Activated naive CD8-positive, alpha-beta T cell treated with anti-CD3 and anti-CD28 coated beads, Interleukin-2, amount 10 ng/mL, durations not matched to agents 7 days and 5 days (primary cell): ENCODE measurements at places on chromosomes 2 and 18. TPM values are rescaled to one million over a fixed set of nuclear protein-coding genes. Genes with fewer than 3 reads are reported as not detected.

The PTH2R gene
- total RNA-seq = 0.22 TPM

The UNC80 gene
- not detected for total RNA-seq

The FZD7 gene
- total RNA-seq = 0.44 TPM

DNA sequence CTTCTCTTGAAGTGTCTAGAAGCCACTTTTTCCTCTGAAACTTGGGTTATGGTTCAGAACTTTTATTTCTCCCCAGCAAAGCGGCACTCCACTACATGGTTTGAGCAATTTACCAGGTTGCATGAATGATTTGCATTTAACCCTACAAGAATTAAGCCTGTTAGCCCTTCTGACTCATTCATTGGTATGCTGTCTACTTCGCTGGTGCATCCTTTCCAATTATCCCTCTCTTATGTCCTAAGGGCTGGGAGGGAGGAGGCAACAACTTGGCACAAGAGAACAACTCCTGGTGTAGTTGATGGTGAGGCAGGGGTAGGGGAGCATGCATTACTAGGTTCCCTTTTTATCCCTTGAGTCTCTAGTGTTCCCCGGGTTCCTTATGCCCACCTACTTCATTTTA lies 293.4 kb upstream of the MEX3C start:
- no peak overlapping the region for H3K4me3 ChIP-seq
- no peaks in the 10 kb centered on the region for H3K4me1 ChIP-seq
- peaks cover 3% of the 10 kb centered on the region for H3K27me3 ChIP-seq
- DNase-seq = no peak
- H3K27ac ChIP-seq = no peak overlapping the region

- H3K27ac ChIP-seq = no peak overlapping the region
- no peaks in the 10 kb centered on the region for H3K36me3 ChIP-seq
- no peaks in the 10 kb centered on the region for H3K4me1 ChIP-seq
- H3K4me3 ChIP-seq = no peak overlapping the region
- H3K27me3 ChIP-seq = peaks cover 21% of the 10 kb centered on the region
Measured at GRCh38 chr2:31390324-31390723, 24.2 kb downstream of the XDH start.

DNA sequence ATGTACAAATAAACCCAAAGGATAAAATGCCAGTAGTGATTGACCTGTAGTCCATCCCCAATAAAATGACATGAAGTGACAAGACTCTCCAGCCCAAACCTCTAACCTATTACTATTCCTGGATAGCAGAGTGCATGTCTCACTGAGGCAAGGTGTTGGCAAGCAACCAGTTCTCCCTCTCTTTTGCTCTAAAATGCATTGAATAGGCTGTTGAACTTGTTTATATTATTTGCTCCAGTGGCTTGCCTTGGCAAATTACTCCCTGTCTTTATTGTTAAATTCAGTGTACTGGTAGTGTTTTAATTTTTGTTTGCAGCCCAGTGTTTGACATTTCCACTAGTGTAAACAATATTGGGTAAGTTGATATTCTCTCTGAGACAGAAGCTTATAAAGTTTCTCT lies 70.5 kb downstream of the CSRNP3 start:
- H3K27me3 ChIP-seq = peaks cover 3% of the 10 kb centered on the region
- H3K4me1 ChIP-seq = no peaks in the 10 kb centered on the region
- DNase-seq = no peak
- H3K27ac ChIP-seq = no peak overlapping the region

- H3K4me3 ChIP-seq = peak overlapping the region; percentile 53
- no peak for DNase-seq
- no peaks in the 10 kb centered on the region for H3K27me3 ChIP-seq
- H3K4me1 ChIP-seq = peaks cover 62% of the 10 kb centered on the region
- H3K36me3 ChIP-seq = peaks cover 26% of the 10 kb centered on the region
Measured at GRCh38 chr2:134232461-134232860, 21.4 kb upstream of the MGAT5 start.

DNA sequence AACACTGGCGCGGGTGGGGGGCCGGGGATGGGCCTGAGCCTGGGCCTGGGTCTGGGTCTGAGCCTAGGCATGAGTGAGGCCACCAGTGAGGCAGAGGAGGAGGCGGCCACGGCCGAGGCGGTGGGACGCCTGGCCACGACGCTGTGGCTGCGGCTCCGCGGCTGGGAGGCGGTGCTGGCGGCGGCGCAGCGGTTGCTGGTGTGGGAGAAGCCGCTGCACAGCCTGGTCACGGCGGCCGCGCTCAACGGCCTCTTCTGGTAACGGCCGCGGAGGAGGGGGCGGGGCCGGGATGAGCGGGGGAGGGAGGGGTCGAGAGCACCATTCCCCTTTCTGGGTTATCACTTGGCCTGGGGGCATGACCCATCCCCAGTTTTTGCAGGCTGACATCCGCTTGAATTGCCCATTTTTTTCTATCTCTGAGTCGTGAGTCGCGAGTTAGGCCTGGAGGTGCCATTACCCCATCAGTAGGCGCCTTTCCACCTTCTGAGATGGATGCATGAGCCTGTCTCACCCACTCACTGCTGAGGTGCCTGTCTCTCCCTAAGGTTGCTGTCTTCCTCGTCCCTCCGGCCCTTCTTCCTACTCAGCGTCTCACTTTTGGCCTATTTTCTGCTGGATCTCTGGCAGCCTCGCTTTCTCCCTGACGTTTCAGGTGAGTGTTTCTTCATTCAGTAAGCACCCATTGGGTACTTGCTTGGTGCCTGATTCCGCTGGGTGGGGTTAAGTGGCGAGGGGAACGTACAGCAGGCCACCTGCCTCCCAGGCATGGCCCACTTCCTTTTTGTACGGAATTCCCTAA lies 501 bp downstream of the RETREG2 start:
- peak overlapping the region; percentile 93 for H3K27ac ChIP-seq
- H3K4me3 ChIP-seq = peak overlapping the region; percentile 97
- H3K4me1 ChIP-seq = peaks cover 67% of the 10 kb centered on the region
- no peak for DNase-seq

- no peaks in the 10 kb centered on the region for H3K36me3 ChIP-seq
- no peak overlapping the region for H3K27ac ChIP-seq
- peaks cover 22% of the 10 kb centered on the region for H3K4me1 ChIP-seq
- no peaks in the 10 kb centered on the region for H3K27me3 ChIP-seq
- no peak for DNase-seq
Measured at GRCh38 chr2:70519453-70519852, 34.2 kb downstream of the TGFA start.

DNA sequence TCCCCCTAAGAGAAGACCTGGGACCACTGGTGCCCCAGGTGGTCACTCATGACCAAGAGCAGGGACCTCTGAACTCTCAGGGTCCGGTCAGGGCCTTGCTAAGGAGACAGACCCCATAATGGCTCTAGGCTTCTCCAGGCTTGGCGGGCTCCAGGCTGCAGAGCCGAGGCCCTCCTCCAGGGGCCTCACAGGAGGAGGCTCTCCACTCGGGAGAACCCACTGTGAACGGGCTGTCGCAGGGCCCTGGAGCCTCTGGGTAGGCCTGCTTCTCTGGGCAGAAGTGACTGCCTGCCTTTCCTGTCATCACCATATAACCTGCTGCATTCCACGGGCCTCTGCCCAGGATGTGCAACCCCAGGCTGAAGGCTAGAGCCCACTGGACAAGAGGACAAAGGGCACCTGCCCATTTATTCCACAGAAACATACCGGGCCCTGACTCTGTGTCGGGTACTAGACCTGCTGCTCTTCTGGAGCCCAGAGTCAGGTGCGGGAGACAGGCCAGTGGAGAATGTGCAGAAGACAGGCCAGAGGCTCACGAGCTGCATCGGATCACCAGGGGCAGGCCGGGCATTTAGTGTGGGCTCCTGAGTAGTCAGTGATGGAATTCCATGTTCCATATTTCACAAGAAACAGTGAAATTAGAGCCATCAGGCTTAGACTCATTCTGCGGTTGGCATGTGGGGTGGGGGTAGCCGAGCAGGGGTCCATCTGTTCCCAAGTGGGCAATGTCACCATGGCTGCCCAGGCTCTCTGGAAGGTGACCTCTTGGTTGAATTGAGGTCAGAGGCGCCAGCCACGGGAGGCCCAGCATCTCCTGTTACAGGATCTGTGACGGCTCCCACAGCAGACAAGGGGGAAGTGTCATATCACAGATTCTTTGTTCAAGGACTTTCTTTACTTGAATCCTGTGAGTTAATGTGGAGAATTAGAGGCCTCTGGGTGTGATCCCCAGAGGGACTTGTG lies 220.8 kb downstream of the SH3RF3 start:
- no peaks in the 10 kb centered on the region for H3K36me3 ChIP-seq
- H3K27ac ChIP-seq = peak overlapping the region; percentile 87
- DNase-seq = no peak
- H3K27me3 ChIP-seq = no peaks in the 10 kb centered on the region
- H3K4me3 ChIP-seq = peak overlapping the region; percentile 59

- H3K4me3 ChIP-seq = no peak overlapping the region
- H3K36me3 ChIP-seq = peaks cover 5% of the 10 kb centered on the region
- H3K27ac ChIP-seq = no peak overlapping the region
- no peaks in the 10 kb centered on the region for H3K27me3 ChIP-seq
- H3K4me1 ChIP-seq = peaks cover 35% of the 10 kb centered on the region
Measured at GRCh38 chr18:59908799-59909198, 9.0 kb downstream of the PMAIP1 start.

DNA sequence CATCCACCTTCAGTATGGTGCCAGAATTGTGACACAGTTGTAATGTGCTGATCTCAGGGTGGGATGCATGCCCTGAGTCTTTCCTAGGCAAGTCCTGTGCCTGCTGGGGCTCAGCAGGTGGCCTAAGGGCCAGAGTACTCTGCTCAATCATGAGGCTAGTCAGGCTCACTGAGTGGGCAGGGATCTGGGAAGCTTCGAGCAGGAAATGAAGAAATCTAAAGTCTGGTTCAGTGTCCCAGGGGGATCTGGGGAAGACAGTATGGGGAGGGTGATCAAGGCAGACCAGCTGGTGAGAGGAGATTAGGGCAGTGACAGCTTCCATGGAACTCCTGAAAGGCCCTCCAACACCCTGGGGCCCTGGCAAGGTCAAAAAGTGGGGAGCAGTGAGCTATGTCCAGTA lies 8.9 kb upstream of the ANKRD29 start:
- H3K36me3 ChIP-seq = no peaks in the 10 kb centered on the region
- H3K27me3 ChIP-seq = peaks cover 52% of the 10 kb centered on the region
- H3K4me1 ChIP-seq = no peaks in the 10 kb centered on the region
- no peak overlapping the region for H3K27ac ChIP-seq
- H3K4me3 ChIP-seq = no peak overlapping the region

DNA sequence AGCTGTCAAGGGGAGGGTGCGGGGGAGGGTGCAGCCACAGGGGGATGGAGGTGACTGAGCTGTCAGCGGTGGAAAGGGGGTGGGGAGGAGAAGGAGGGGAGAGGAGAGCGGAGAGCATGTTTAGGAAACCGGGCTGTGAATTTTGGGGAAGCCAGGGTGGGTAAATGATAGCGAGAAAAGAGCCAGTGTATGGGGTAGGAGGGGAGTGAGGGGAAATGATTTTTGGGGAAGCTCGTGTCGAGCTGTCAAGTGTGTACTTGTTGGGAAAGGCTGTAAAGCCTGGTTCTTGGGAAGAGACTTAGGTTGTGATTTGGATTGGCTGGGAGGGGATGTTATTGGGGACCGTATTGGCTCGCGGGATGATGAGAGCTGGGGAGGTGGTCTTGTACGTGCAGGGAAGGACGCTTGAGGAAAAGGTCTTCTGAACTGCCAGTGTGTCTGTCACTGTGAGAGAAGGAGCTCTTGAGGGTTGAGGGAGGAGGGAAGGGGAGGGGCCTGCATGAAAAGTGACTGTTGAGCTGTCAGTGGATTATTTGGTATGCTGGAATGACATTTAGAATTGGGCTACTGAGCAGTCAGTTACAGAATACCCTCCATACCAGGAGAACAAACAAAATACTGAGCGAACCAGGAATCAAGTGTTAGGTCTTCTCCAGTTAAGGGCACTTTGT lies 1.0 kb downstream of the UBR3 start:
- H3K4me3 ChIP-seq = peak overlapping the region; percentile 98
- peak; percentile 38 for DNase-seq
- peaks cover 5% of the 10 kb centered on the region for H3K36me3 ChIP-seq
- H3K27ac ChIP-seq = peak overlapping the region; percentile 87

DNA sequence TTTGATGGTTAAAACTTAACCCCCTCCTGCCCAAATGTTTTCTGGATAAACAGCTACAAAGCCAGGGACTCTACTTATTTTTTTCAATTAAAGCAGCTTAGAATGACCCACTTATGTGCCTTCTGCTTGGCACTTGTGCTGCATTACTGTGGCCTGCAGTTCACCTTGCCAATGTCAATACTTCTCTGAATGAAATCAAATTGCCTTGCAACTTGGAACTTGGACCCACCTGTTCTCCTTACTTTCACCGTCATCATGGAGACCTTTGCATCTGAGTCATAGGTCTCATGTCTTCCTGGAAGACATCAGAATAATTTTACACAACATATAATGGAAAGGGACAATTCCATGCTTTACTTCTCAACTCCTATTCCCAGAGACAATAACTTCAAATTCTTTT lies 92.1 kb upstream of the FHL2 start:
- H3K27me3 ChIP-seq = peaks cover 17% of the 10 kb centered on the region
- H3K36me3 ChIP-seq = no peaks in the 10 kb centered on the region
- no peak overlapping the region for H3K4me3 ChIP-seq
- H3K4me1 ChIP-seq = no peaks in the 10 kb centered on the region

DNA sequence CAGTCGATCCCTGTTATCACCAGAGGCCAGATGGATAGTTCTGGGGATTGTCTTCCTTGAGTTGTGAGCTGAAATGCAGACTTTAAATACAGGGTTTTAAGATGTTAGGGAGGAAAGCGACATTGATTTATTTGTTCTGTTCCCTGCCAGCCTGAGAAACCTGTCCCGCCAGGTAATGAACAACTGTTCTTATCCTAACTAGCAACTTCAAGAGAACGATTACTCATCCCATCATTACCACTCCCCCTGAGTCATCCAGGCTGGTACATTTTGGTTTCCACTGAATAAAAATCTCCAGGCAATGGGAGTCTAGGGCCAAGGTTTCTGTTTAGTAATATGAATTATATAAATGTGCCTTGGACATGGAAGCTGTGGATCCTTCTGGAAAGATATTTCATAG lies 131.2 kb downstream of the LYPD6B start:
- no peaks in the 10 kb centered on the region for H3K36me3 ChIP-seq
- DNase-seq = no peak
- H3K27ac ChIP-seq = no peak overlapping the region

DNA sequence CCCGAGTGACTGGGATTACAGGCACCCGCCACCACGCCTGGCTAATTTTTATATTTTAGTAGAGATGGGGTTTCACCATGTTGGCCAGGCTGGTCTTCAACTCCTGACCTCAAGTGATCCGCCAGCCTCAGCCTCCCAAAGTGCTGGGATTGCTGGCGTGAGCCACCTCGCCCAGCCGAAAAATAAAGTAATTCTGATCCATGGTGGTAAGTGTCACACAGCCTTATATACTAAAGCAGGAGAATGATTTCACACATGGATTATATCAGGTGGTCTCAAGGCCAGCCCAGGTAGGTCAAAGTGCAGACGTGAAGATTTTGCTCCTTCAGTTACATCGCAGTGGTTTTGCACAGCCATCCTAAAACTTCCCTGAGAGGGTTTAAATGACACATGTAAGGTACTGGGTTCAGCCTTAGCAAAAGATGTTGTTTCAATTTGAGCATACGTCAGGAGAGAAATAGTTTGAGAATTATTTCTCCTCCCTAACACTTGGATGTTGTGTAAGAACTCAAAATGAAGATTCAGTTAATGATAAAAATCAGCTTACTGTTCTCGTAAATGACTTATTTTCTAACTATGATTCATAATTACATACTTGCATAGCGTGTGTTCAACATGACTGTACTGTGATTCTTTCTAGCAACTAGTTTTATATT lies 93.0 kb upstream of the SLC39A10 start:
- H3K4me3 ChIP-seq = peak overlapping the region; percentile 28
- no peaks in the 10 kb centered on the region for H3K27me3 ChIP-seq
- H3K36me3 ChIP-seq = peaks cover 7% of the 10 kb centered on the region
- DNase-seq = no peak
